Tongue (tissue), 3 donors: ENCODE measurements at places on chromosomes 1 and 21. TPM values are rescaled to one million over a fixed set of nuclear protein-coding genes. Genes with fewer than 3 reads are reported as not detected.
A peak's percentile ranks its signal among the peaks of the same experiment; 100 is the strongest.

- no peak for DNase-seq
Measured at GRCh38 chr1:28441674-28442073, 64.2 kb upstream of the RCC1 start.

- no peak for DNase-seq
Measured at GRCh38 chr1:168686666-168687065, 42.3 kb downstream of the DPT start.

DNA sequence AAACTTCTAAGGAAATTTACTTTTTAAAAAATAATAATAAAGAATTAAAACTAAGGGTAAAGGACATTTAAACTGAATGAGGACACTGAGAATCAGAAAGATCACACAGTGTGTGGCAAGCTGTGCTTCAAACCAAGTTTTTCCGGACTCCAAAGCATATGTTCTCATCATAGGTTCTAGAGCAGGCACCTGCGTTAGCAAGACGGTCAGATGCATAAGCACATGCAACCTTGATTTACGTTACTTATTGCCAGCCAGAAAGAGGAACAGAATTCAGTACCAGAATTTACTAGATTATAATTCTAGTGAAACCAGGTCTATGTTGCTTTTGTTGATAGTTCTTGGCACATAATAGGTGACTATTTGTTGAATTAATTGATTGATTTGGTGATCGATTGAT lies 6.2 kb upstream of the LBR start:
- DNase-seq = no peak

DNA sequence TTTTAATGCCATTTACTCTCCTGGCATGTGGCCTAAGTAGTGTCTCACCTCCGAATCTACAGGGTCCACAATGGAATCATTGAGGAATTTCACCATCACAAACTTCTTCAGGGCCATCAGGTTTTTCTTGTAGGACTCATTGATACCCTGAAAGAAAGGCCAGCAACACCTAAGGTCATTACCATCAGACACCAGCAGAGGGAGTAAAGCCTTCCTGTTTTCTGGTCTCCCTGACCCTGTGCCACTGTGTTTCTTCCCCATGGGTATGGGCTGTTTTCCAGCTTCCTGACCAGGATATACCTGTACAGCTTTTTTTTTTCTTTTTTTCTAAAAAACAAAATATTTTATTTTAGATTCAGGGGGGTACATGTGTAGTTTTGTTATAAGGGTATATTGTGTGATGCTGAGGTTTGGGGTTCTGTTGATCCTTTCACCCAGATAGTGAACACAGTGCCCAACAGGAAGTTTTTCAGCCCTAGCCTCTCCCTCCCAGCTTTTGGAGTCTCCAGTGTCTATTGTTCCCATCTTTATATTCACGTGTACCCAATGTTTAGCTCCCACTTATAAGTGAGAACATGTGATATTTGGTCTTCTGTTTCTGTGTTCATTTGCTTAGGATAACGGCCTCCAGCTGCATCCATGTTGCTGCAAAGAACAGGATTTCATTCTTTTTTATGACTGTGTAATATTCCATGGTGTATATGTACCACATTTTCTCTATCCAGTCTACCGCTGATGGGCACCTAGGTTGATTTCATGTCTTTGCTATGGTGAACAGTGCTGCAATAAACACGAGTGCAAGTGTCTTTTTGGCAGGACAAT lies 18.3 kb downstream of the PPT1 start:
- DNase-seq = peak; percentile 63

GRCh38 chr1:59317780-59318179 lies 20.9 kb downstream of the FGGY start:
- no peak for DNase-seq

GRCh38 chr1:164855716-164856329 lies 296.8 kb downstream of the PBX1 start:
- no peak for DNase-seq

ATP1A2 gene
- total RNA-seq = 144 TPM

ALX3 gene
- total RNA-seq = not detected

GRCh38 chr1:1003618-1004419 lies 3.9 kb upstream of the HES4 start:
- DNase-seq = no peak

DNA sequence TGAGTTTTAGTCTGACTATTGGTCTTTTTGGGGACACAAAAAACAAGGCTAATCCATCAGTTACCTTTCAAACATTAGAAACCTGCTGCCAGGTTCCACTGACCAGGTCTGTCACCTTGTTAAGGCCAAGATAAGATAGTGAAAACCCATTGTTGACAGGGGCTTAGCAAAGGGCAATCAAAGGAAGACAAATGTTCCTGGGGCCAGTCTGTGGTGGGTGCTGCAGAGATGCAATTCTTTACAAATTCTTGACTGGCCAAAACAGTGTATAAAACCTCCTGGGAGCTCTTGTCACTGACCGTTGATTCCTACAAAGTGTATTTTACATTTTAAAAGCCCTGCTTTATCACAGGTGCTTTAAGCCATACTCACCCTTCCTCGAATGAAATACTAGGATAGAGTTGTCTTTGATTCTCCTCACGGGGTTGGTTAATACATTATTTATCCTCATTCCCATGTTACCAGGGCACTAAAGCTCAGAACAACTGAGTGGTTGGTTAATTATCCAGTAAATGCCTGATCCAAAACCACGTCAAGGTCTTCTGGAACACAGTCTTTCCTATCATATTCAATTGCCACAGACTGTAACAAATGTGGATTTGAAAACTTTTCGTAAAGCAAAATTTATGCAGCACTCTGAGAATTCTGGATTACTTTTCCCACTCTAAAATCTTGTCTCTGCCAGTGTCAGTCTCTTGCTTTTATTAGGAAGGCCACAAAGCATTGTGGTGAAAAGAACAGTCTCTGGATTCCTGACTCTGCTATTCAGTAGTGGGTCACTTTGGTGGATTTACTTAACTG lies 77.2 kb downstream of the NRIP1 start:
- DNase-seq = no peak

ALPL gene
- 3.8 TPM for total RNA-seq

GRCh38 chr21:43196826-43197225 lies 28.0 kb downstream of the CRYAA start:
- DNase-seq = peak; percentile 83

- no peak for DNase-seq
Measured at GRCh38 chr1:86788300-86789206, 84.2 kb downstream of the SH3GLB1 start.

SH3BGR gene
- total RNA-seq = 95.6 TPM

GRCh38 chr21:44875316-44875700 lies 1.8 kb upstream of the PTTG1IP start:
- peak; percentile 58 for DNase-seq

- peak; percentile 94 for DNase-seq
Measured at GRCh38 chr1:33367485-33368405, 46.8 kb upstream of the A3GALT2 start.

GRCh38 chr1:31703431-31704270 lies at the start of gene COL16A1:
COL16A1 (minus strand) TSS chr1:31704017; CDS start chr1:31702193, 1,824 bp downstream.
- DNase-seq = peak; percentile 94

DNA sequence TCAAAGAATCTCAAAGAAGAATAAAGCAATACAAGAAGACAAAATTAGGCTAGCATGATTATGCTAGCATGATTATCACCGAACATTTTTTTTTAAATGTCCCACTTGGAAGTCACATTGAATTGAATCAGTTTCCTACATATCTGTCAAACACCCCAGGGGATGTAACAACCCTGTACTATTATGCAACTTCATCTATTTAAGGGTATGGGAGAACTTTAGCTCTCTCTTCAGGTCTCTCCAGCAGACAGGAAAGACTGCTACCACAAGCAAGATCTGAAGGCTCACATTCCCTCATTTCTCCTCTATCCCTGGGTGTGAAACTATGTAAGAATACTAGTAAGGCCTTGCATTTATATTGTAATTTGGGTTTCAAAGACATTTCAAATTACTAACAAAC lies 52.8 kb downstream of the EDEM3 start:
- no peak for DNase-seq

CACNA1S gene
- 74.9 TPM for total RNA-seq

- DNase-seq = no peak
Measured at GRCh38 chr1:26537951-26538352, 8.4 kb downstream of the RPS6KA1 start.

GRCh38 chr21:45542242-45542666 lies at the start of gene SLC19A1:
SLC19A1 (minus strand) TSS chr21:45542440; CDS start chr21:45537959, 4,481 bp downstream.
- DNase-seq = peak; percentile 82

GRCh38 chr1:207402744-207403143 lies 51.4 kb upstream of the CR2 start:
- DNase-seq = no peak

DNA sequence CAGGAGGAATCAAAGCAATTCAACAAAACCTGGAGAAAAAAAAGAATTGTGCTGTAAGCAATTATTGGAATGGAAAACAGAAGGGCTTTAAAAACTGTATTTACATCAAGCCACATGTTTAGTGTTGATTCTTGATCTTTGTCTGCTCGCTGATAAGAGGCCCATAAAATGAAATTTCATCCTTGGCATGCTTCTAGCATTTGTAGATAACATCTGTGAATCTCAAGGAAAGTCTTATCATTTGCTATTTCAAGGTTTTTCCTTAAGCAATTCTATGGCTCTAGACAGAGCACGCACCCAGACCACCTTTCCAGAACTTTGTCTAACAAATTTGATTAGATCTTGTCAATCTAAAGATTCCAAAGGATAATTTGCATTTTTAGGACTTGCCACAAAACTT lies 181.0 kb upstream of the FGGY start:
- DNase-seq = no peak

DNA sequence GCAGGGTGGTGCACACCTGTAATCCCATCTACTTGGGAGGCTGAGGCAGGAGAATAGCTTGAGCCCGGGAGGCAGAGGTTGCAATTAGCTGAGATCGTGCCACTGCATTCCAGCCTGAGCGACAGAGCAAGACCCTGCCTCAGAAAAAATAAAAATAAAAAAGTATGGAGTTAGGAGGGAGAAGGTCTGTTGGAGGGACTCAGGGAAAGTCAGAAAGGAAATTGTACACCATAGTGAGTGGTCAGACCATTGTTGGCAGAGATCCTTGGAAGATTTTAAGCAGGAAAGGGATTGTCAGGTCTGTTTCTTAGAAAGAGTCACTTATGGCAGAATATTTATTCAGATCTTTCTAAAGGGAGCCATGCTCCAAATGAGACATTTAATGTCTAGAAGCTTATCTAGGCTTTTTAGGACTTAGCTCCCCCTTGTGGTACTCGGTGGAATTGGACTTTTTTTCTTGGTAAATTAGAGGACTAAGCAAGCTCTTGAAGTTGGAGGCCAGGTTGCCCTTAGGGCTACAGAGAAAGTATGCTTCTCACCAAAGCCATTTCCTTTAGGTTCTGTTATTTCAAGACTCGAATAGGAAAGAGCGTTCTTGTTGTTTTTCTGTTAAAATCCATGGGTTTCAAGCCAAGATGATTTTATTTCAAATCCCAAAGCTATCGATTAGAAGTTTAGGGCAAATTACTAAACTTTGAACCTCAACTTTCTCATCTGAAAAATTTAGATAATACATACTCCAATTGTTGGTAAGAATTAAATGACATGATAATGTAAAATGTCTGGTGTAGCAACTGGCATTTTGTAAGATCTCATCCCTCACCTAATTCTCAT lies 16.5 kb downstream of the MIA3 start:
- DNase-seq = peak; percentile 96

DNA sequence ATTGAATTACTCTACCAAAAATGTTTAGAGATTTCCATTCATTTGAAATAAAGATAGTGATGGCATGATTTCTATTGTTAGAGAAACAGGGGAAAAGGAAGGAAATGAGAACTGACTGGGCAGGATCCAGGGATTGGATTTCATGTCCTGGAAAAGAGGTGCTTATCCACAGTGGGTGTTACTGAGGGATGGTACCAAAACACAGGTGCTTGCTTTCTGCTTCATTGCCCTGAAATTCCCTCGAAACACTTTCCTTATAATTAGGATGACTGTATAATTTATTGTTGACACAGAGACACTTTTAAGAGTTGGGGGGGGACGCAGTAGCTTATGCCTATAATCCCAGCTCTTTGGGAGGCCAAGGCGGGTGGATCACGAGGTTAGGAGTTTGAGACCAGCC lies 185.0 kb upstream of the KCNK2 start:
- DNase-seq = no peak

- DNase-seq = no peak
Measured at GRCh38 chr1:164760569-164760968, 201.6 kb downstream of the PBX1 start.

GPX7 gene
- total RNA-seq = 138 TPM

FNDC5 gene
- total RNA-seq = 125 TPM

PROX1 gene
- total RNA-seq = 15.6 TPM

GJA8 gene
- not detected for total RNA-seq

- DNase-seq = no peak
Measured at GRCh38 chr21:16583556-16583955, 853.8 kb downstream of the USP25 start.

DNA sequence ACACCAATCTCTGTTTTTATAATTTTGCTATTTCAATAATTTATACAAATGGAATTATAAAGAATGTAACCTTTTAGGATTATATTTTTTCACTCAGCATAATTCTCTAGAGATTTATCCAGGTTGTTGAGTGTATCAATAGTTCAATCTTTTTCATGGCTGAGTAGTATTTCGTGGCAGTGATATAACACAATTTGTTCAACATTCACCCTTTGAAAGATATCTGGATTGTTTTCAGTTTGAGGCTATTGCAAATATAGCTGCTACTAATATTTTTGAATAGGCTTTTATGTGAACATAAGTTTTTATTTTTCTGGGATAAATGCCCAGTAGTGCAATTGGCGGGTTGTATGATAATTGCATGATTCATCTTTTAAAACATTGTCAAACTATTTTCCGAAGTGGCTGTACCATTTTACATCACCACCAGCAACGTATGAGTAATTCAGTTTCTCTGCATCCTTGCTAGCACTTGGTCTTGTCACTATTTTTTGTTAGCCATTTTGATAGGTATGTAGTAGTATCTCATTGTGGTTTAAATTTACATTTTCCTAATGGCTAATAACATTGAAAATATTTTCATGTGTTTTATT lies 55.6 kb upstream of the ABCD3 start:
- DNase-seq = no peak

GRCh38 chr21:43702785-43703034 lies 16.2 kb upstream of the PDXK start:
- no peak for DNase-seq

DNA sequence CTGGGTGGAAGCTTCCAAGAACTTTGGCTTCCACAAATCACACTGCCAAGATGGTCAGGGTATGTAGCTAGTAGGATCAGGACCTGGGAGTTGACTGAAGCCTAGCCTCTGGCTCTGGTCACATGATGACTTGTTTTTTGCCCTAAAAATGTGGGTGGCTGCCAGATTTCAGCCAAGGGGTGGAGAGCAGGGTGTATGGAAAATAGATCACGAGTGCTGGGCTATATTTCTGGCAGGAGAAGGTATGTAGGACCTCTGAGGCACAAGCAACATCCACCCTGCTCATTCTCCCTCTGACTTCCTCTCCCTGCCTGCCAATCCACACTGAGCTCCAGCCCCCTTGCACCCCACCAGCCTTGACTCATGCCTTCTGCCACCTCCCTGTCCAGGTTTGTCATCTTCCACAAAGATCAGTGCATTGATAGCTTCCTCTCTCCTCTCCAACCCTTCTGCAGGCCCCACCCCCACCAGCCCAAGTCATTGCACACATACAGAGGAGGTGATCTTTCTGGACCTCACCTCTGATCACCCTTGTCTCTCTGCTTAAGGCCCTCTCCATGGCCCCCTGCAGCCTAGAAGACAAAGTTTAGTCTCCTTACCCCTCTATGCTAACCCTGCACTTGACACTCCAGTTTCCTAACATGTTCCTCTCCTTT lies 8.3 kb upstream of the CYP4B1 start:
- DNase-seq = no peak
